Stimulated activated CD8-positive, alpha-beta memory T cell treated with anti-CD3 and anti-CD28 coated beads, Interleukin-15, amount 100 ng/mL, for 48 hours (primary cell): ENCODE measurements at places on chromosomes 16 and 17.
A peak's percentile ranks its signal among the peaks of the same experiment; 100 is the strongest.

GRCh38 chr16:11618107-11618717, 31.5 kb upstream of the LITAF start:
- no peak for DNase-seq

- no peak for DNase-seq
Measured at GRCh38 chr17:6753006-6753445, 2.8 kb upstream of the XAF1 start.

DNA sequence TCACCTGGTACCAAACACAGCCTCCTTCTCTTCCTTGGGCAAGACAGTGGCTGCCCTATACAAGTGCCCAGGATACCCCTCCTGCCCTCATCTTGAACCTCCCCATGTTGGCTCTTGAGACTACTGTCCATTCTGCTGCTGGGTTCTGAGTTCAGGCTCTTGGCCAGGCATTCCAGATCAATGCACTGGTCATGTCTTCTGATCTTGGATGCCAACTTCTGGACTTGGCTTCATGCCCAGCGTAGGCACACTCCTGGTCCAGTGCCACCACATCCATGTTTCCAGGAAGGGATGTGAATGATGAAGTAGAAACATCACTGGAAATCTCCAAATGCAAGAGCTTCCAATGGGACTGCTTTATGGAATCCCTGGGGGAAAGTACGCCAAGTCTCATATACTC, 51.5 kb downstream of the DYNLRB2 start:
- DNase-seq, result no peak

- no peak for DNase-seq
Measured at GRCh38 chr16:88698646-88699045, 7.6 kb downstream of the RNF166 start.

GRCh38 chr17:31740611-31741082, 118.4 kb downstream of the COPRS start:
- no peak for DNase-seq

DNA sequence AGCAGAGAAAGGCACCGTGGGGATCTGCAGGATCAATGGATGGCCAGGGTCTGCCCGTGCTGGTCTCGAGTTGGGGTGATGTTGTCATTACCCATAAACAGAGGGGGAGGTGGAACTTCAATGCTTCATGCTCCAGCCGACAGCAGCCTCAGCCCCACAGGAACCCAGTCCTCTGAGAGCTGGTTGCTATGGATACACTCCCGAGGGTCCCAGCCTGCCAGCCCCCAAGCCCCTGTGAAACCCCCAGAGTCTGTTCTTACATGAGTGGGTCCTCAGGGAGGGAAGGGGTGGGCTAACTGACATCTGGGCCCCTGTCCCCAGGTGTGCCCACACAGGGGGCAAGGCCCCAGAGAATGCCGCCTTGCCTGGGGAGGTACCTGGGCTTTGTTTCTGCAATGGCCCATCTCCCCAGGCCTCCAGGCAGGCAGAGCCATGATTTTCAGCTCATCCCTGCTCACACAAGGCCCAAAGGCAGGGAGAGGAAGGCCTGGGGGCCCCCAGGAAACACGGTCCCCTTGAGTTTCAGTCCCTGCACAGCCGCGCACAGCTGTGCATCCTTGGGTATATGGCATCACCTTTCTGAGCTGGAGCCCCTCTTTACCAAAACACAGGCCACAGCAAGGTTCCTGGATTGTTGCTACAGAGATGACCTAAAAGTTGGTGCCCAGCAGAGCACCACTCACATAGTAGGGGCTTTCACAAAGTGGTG, 223.7 kb downstream of the ZNF423 start:
- DNase-seq, result no peak

GRCh38 chr16:64092271-64092670, 1029.6 kb downstream of the CDH11 start:
- no peak for DNase-seq

DNA sequence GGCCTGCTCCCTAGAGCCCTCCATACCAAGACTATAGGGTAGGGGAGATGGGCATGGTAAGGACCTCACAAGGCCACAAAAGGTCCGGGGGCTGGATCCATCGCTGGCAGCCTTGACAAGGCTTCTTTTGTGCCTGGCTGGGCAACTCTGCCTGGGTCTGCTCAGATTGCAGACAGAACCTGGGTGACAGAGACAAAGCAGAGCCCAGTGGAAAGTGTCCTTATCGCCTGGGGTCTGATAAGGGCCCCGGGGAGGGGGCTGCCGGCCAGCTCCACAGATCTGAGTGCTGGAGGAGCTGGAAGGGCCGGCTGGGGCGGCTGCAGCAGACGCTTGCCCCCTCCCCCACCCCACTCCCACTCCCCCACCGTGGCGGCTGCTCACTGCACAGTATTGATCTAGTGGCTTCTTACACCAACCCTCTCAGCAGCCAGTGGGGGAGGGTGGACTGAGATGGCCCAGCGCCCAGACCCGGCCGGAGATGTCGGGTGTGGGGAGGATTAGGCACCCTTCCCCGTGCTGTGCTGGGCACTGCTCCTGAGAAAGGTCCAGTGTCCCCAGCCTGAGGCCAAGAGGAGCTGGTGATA, 7.2 kb downstream of the MMP15 start:
- DNase-seq, result no peak

DNA sequence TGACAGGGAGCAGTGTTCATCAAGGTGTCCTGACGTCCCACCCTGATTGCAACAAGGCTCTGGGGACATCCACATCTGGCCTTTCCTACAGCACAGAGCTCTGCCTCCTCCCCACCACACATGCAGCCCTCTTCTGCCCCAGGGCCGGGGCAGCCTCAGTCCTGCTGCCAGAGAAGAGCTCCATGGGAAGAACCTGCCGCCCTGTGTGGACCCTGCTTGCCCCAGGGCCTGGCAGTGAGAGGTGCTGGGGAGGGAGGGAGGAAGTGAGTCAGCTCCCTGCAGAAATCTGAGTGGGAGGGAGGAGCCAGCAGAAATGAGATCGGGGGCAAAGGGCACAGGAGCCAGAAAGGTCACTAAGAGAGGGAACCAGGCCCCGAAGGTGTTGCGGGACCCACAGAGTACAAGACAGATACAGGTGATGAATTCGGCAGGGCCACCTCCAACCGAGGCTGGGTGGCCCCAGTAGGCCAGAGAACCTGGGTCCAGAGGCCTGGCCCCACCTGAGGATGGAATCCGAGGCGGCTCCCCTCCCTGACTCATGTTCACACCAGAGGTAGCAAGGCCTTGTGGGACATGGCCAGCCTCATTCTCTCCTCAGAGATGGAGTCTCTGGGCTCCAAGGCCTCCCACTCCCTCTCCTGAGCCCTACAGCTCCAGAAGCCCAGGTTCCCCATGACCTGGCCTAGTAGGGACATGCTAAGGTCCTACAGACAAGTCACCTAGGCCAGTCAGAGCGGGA, 24.8 kb downstream of the MYO18A start:
- DNase-seq, result peak; percentile 58

GRCh38 chr17:42944211-42944610, 20.0 kb downstream of the AARSD1 start:
- no peak for DNase-seq

DNA sequence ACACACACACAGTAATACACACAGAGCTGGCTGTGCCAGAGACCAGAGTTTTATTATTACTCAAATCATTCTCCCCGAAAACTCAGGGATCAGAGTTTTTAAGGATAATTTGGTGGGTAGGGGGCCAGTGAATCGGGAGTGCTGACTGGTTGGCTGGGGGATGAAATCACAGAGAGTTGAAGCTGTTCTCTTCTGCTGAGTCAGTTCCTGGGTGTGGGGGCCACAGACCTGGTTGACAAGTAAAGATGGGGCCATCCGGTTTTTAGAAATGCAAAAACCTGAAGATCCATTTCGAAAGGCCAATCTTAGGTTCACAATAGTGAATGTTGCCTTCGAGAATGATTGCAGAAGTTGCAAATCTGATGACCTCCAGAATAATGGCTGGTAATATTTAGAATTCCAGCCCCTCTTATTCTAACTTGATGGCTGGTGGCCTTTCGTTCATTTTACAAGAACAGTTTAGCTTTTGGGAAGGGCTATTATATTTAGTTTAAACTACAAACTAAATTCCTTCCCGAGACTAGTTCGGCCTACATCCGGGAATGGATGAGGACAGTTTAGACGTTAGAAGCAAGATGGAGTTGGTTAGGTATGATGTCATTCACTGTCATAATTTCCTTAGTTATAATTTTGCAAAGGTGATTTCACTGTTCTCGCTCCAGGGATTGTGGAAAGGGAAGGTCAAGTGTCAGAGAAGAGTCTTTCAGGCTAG, 123.2 kb downstream of the KCNJ18 start:
- no peak for DNase-seq

GRCh38 chr17:58246104-58246740, 7.8 kb downstream of the LPO start:
- DNase-seq, result no peak

GRCh38 chr17:68401288-68401687, 56.0 kb downstream of the WIPI1 start:
- DNase-seq, result no peak

GRCh38 chr17:4220655-4221054, 43.1 kb downstream of the ANKFY1 start:
- DNase-seq, result no peak

DNA sequence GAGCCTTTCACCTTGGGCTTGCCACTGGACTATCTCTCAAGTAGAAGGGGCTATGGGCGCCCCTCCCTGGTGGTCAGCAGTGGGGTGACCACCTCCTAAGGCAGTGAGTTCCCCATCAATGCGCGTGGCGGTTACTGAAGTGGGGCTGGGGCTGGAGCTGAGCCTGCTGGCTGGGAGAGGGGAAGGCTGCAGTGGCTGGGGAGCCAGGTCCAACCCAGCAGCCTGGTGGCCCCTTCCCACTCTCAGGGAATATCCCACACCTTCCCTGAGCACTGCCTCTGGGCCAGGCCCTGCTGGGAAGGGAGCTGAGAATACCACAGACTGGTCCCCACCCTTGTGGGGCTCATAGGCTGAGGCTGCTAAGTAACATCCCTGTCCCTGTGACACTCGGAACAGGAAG, 19.8 kb upstream of the MPRIP start:
- DNase-seq, result no peak

DNA sequence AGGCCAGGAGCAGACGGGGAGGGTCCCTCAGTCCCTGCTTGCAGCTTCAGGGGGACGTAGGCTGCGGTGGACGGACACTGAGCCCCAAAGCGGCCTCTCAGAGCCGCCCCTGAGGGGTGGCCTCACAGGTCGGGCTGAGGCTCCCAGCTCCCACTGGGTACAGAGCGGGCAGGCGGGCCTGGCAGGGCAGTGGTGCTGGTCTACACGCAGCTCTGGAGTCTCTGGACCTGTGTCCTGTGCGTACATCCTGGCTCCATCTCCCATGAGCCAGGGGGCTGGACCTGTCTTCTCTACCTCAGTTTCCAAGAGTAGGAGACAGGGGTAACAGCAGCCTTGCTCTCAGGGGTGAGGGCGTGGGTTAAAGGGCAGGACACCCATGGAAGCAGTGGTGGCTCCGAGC, 1.7 kb downstream of the DPEP1 start:
- DNase-seq, result no peak

- DNase-seq, result no peak
Measured at GRCh38 chr17:32117399-32117798, 24.9 kb upstream of the RHOT1 start.

GRCh38 chr16:8852534-8852933, 16.3 kb downstream of the CARHSP1 start:
- DNase-seq, result no peak

DNA sequence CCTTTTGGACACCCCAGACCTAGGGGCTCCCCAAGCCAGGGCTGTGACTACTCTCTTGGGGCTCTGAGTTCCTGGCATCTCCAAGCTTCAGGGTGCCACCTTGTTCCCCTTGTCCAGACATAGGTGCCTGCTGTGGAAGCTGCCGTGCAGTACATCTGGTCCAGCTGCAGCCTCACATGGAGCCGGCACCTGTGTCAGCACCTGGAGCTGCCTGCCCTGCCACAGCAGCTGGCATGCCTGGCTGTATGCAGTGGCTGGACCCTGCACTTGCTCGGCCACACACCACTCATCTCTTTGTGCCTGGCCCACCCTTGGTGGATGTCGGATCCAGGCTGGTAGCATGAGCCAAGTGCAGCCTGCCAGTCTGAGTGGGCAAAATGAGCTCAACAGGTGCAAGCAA, 775.8 kb downstream of the CDH11 start:
- DNase-seq, result no peak
